Neuronal stem cell (in vitro differentiated cells): ENCODE measurements at places on chromosomes 3 and 15.
A peak's percentile ranks its signal among the peaks of the same experiment; 100 is the strongest.

- DNase-seq = no peak
These were observed 65.8 kb upstream of the ICE2 start for GRCh38 chr15:60544581-60545264.

DNA sequence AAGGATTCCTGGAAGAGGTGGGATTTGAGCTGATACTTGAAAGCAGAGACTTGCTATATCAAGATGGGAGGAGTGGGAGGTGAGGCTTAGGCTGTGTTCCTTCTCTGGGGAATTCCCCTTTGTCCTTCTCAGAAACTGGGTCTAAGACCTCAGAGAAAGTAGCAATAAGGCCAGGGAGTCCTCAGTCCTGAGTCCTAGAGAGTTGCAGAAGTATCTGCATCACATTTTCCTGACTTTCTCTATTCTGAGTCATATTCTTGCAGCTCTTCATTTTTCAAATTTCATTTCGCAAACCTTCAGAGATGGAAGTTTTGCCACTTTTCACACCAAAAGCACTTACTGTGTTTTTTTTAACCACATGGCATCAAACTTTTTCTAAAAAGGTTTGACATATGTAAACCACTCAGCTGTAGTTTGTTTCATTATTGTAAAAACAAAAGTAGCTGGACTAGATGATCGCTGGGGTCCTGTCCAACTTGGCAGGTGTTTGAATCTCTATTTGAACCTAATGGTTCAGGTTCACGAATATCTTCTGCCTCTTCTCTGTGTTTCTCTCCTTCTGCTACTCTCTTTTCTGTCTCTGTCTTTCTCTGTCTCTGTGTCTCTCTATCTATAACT lies 21.3 kb downstream of the COLQ start:
- DNase-seq = no peak

DNA sequence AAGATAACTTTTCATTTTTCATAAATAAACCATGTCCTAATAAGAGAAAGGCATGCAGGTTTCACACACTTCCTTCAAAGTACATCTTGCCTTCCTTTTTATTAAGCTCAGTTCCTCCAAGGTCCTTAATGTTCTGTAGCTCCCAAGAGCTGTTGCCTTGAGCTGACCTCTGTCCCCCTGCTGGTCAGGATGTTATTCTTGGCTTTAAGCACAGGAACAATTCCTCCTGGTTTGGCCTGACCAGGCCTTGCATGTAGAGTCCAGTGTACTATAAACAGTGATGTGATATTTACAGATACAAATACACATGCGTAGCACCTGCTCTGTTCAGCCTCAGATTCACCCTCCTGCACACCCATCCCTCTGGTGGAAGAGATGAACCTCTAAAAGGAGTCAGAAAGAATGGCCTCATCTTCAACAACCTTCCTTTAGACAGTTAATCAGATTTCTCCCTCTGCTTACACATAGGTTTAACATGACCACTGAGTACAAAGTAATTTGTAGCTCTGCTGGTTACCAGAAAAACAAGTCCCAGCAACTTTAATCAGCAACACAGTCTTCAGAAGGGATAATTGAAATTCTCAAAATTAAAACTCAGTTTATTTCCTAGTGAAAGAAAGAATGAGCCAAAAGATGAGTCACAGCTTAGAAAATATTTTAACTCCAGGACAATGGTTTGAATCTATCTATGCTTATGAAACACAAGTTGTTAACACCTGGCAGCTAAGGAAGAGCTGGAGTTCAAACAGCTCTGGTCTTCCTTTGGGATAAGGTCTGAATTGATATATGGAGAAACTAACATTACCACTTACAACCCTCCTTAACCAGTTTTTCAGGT lies 46.5 kb downstream of the PTPN9 start:
- DNase-seq = peak; percentile 26

DNA sequence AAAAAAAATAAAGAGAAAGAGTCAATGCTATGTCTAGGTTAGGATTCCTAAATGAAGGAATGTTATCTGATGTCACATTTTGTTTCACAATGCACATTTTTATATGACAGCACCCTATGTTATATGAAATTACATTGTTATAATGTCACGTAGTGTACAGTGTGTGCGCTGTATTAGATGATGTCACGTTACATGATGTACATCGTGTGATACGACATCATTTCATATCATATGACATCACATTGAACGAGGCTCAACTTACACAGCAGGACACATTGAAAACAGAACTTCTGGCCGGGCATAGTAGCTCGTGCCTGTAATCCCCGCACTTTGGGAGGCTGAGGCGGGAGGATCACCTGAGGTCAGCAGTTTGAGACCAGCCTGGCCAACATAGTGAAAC lies 150.0 kb downstream of the OCA2 start:
- DNase-seq = no peak

GRCh38 chr3:170033489-170033888 lies 4.3 kb upstream of the GPR160 start:
- no peak for DNase-seq

DNA sequence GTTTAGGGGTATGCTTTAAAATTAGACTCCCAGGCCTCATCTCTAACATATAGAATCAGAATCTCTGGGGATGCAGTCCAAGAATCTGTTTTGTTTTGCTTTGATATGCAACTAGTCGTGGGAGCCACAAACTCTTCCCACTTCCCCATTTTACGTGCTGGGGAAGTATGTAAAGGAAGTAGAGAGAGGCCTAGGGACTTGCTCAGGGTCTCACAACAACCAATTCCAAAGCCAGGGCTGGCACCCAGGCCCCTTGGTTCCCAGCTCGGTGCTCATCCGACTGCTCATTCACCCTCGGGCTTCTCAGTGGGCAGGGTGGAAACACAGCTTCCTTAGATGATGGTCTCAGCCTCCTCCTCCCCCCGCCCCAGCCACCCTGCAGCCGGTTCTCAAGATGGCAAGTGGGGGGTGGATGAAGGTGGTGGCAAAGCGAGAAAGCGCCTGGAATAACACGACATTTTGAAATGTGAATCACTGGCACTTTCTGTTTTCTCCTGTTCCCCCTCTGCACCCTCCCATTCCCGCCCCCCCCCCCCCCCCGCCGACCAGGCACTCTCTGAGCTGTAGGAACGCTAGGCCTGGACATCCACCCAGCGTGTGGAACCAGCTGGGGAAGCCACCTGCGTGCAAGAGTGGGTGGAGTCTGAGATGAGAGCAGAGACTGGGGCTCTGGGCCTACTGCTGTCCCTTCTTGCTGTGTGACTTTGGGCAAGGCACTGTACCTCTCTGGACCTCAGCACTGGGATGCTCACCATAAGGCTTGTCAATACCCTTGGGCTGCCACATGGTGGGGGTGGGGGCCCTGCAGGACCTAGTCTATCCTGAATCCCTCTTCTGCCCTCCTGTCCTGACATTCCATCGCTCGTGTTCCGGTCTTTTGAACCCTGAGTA lies 214.5 kb downstream of the RPLP1 start:
- no peak for DNase-seq

DNA sequence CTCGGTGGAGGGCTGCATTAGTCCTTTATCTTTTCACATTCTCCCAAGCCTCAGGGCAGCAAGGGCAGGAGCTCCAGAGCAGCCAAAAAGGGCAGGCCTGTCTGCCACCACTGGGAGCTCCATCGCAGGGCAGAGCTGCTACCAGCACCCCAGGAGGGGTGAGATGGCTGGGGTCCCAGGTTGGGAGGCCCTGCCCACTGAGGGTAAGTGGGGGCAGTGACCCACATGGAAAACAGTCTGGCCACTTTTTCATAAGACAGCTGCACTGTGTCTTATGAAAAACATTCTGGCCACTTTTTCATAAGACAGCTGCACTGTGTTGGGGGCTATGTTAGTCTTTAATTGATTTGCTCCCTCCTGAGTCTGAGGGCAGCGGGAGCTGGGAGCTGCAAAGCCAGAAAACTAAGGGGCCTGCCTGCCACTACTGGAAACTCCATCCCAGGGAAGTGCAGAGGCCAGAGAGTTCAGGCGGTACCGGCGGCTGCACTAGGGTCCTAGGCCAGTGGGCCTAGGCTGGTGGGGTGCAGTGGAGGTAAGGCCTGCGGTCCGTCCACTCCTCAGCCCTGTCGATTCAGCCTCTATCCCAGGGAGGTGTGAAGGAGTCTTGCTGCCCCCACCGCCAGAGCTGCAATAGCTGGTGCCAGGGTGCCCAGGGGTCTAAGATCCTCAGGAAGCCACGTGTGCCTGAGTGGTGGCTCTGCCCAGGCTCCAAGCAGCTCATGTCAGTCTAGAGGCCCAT lies 45.4 kb downstream of the TMCO5A start:
- no peak for DNase-seq

DNA sequence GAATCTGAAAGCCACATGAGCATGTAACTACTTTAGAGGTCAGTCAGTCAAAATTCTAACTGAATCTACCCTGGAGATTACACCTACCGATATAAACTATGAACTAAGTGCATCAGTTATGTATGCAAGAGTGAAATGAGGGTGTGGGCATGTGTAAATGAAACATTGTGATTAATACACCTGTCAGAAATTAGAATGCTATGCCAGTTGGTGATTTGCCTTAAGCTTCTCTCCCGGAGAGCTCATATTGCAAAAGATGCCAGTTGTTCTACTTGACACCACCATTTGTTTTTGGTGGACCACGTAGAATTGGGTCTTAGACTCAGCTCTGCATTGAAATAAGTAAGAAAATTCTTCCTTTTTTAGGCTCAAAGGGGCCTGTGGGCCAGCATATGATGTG lies 91.0 kb upstream of the KBTBD8 start:
- DNase-seq = no peak

DNA sequence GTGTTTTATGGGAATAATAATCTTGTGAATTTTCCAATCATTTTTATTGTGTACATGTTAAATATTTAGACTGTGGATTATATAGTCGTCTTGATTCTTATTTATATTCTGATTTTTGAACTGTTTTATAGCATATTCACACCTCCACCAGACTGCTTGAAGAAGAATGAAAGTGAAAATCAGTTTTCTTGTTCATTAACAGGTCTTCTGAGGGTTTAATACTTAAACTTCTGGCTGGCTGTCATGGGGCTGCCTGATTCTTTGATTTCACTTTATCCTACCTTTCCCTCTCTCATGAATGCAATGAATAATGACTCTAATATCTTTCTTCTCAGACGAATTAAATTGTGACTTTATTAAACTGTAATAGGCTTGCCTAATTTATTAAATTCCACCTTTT lies 56.2 kb downstream of the ATP2C1 start:
- no peak for DNase-seq

GRCh38 chr3:56825567-56826438 lies 24.1 kb upstream of the ARHGEF3 start:
- no peak for DNase-seq

GRCh38 chr15:42226648-42227047 lies 18.5 kb upstream of the VPS39 start:
- no peak for DNase-seq

- DNase-seq = no peak
These were observed 17.4 kb upstream of the MINDY4B start for GRCh38 chr3:150922611-150923010.
